ENCODE measurements at places on chromosomes 3 and 15. TPM values are rescaled to one million over a fixed set of nuclear protein-coding genes. Genes with fewer than 3 reads are reported as not detected.

GRCh38 chr15:63381301-63382204, at the start of gene CA12:
CA12 (minus strand) TSS chr15:63381846; CDS start chr15:63381720, 126 bp downstream.
- DNase-seq, result peak; percentile 61

GRCh38 chr3:124800511-124801258, 70.4 kb downstream of the UMPS start:
- DNase-seq, result no peak

DNA sequence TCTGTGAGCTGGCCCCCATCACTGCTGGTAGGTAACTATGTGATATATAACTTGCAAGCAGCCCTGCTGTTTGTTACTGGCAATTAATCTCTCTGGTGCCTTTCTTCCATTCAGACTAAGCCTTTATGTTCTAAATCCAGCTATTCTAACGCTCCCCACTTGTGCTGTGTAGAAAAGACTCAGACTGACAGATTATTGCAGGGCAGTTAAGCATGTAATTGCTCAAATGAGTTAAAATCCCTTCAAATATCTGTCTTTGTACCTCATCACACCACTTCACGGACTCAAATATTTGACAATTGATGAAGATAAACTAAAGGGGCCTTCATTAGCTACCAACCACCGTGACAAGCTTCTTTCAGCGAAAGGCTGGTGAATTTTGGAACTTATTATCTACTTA, 416.2 kb downstream of the NR2F2 start:
- no peak for DNase-seq

- DNase-seq, result no peak
Observed at GRCh38 chr3:39848365-39848764, 39.0 kb downstream of the MYRIP start.

The FAM107A gene
- total RNA-seq, result 74.5 TPM

DNA sequence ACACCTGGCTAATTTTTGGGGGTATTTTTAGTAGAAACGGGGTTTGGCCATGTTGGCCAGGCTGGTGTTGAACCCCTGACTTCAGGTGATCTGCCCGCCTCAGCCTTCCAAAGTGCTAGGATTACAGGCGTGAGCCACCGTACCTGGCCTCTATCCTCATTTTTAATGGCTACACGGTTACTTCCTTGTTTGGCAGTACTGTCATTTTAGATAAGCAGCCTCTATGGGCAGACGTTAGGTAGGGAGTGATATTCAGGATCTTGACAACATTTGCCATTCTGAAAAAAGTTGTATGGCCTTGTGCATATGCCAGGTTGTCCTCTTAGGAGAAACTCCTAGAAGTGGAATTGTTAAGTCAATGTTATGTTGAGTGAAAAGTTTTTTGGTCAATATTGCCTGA, 141.7 kb downstream of the ITPR1 start:
- DNase-seq, result no peak

The ZCWPW2 gene
- total RNA-seq, result 1.1 TPM

DNA sequence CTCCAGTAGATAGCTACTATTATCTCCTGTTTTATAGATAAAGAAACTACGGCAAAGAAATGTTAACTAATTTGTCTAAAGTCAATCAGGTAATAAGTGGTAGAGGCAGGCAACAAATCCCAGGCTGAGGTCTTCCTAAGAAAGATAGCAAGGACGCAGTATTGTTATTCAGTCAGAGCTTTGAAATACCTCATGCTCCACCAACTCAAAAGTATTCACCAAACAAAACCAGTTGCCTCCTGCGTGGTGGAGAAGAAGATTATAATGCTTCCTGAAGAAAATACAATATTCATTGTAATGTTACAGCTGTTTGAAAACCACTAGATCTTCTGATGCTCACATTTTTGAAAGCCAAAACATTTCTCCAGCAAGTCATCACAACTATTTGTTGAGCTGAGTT, 138.2 kb upstream of the CNTN4 start:
- no peak for DNase-seq

DNA sequence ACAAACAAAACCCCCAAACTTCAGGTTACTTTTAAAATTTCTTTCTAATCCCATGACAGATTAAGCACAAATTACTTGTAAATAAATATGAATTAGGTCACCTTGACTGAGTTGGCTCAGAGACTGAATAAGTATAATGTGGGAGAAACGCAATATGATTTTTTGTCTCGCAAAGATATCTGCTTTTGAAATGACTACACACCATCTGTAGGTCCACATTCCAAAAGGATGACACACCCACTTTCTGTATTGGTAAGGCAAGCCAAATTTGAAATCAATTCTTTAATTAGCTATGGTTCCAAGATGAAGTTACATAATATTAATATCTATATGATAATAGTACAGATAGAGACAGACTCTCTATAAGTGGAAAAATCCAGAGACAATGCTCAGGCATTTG, 66.9 kb upstream of the CSPG5 start:
- no peak for DNase-seq

DNA sequence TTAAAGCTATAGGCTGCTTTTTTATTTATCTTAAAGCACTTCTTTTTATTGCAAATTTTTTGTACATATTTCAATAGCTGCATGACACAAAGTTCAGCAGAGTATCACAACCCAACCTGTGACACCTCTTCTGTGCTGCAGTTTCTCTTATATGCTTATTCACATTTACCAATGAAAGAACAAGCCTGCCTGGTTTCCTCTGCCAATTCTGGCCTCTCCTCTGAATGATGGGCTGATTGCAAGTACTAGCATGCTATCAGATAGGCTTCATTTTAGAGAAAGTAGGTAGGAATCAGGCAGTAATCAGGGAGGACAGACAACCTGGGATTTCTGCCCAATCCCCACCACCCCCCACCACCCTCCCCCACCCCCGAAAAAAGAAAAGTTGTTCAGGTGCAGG, 26.6 kb downstream of the ACKR4 start:
- DNase-seq, result no peak

DNA sequence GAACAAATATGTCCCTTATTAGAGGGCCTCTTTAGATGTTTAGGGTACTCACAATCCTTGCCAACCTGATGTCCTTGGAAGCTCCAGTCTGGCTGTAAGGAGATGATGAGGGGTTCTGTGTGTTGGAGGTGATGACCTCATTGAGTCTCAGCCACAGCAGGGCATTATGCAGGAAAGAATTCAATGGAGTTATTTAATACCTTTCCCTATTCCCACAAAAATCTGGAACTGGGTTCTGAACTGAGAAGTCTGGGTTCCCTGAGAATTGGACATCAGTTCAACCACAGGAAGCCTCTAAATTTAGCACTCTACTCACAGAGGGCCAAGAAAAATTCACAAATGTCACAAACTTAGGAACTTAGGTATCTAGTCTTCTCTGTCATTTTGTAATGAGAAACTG, 36.9 kb downstream of the SLC35A5 start:
- no peak for DNase-seq

- no peak for DNase-seq
Observed at GRCh38 chr3:128950223-128950938, 43.5 kb downstream of the CFAP92 start.

The COLQ gene
- 2.0 TPM for total RNA-seq

The IQCF5 gene
- total RNA-seq, result not detected

- no peak for DNase-seq
Observed at GRCh38 chr3:194142156-194142910, 6.4 kb downstream of the HES1 start.

The MKRN3 gene
- total RNA-seq, result 0.41 TPM

DNA sequence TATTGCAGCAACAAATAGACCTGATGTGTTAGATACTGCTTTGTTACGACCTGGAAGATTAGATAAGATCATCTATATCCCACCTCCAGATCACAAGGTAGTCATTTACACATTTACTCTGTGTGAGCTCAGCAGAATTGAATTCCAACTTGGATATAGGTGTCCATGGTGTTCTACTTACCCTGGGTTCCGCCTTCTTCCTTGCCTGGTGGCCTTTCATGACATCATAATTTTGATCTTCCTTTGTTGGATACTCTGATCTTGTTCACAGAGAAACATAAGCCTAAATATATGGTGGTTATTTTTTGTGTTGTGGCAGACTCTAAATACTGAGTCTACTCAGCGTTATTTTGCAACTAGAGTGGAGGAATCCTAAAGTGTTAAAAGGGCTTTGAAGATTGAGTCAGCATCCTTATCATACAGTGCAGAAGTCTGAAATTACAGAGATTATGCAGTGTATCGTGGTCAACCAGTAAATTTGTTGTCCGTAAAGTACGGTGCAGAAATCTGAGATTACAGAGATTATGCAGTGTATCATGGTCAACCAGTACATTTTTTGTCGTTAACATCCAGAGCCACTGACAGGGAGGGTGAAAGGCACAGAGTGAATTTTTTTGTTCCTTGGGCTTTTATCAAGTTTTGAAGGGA, 39.1 kb upstream of the GATM start:
- DNase-seq, result no peak

DNA sequence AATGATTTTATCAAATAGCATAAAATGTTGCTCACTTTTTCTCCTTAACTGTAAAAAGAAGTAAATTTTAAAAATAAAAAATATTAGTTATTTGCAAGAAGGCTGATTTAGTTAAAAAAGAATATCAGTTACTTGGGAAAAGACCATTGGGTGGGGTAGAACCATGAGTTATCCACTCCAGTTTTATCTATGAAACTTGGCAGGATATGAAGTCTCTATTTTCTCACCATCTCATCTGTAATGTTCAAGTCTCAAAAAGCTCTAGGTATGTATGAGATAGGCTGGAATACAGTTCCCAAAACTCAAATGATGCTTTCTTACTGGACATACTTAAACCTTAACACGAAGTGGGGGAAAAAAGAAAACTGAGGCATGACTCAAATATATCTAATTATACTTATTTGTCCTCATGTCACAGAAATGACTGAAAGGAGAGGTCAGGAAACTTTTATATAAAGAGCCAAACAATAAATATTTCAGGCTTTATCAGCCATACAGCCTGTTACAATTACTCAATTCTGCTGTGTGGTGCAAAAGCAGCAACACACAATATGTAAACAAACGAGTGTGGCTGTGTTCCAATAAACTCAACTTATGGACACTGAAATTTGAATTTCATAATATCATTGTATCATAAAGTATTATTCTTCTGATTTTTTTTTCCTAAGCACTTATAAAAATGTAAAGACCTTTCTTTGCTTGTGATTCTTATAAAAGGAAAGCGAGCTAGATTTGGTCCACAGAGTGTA, 131.8 kb downstream of the TBL1XR1 start:
- no peak for DNase-seq

DNA sequence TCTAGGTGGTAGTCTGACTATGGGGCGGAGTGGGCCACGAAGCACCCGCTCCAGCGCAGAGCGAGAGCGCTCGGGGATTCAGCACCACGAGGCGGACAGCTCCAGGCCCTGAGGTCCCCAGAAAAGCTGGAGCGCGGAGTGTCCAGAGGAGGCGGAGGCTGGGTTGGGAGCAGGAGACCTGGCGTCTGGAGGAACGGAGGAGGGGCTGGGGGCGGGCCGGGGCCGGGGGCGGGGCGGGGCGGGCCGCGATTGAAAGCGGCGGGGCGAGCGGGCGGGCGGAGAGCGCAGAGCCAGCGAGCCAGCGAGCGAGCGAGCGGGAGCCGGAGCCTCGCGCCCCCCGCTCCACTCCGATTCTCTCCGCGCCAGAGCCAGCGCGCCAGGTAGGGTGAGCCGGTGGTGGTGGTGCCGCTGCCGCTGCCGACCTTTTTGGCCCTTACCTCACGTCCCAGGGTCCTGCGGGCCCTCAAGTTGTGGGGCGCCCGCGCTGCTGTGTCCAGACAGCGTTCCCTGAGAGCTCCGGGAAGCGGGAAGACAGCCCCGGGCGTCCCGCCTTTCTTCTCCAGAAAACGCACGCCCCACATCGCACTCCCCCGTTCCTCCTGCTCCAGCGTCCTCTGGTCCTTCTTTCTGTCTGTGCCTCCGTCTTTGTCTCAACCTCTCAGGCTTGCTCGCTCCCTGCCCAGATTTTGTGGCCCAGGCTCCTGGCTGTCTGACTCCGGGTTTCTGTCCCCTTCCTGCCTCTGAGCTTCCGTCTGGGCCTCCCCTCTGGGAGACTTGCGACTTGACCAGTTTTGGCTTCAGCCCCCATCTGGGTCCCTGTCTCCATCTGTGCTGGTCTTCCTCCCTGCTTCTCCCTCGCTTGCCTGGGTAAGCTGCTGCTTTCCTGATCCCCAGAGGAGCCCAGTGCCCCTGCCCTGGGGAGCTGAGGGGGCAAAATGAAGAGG, at the start of gene GRM2:
GRM2 (plus strand) TSS at position 281 of the 944 bp plus-strand sequence. CDS start 1,916 bp downstream, outside the sequence.
- DNase-seq, result peak; percentile 81

The AGTR1 gene
- 10.8 TPM for total RNA-seq

All from lower lobe of right lung (tissue), 2 donors.